ENCODE measurements at places on chromosomes 5 and 9.
A peak's percentile ranks its signal among the peaks of the same experiment; 100 is the strongest.

- no peak for DNase-seq
These were observed 81.8 kb downstream of the SEMA6A start for GRCh38 chr5:116492776-116493175.

DNA sequence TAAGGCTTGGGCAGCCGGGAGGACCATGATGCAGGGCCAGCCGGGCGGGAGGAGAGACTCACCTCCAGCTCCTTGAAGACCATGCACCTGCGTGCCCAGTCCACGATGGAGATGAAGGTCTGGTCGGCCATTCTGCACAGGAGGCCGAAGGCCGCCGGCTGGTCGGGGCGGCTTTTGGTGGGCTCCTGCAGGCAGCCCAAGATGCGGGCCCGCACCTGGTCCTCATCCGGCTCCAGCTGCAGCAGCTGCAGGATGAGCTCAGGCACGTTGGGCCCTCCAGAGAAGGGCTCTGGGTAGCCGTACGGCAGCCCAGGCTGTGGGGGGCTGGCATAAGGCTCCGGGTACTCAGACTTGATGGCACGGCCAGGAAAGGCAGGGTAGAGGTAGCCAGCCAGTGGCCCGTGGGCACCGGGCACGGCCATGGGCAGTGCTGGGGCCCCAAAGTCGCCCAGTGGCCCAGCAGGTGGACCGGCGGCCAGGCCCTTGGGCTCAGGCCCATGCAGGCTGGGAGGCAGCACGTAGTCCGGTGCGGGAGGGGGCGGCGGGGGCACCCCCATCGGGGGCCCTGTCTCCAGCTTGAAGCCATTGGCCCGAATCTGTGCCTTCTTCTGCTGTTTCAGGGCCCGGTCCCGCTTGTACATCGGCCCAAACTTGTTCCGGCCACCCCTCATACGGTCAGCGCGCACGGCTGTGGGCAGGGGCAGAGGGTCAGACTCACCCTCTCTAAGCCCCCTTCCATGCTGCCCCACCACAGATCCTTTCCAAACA is 7.0 kb downstream of the NR5A1 start:
- DNase-seq, result no peak

- no peak for DNase-seq
These were observed 63.4 kb downstream of the TAF11L14 start for GRCh38 chr5:17697671-17698070.

- DNase-seq, result no peak
These were observed 420.4 kb upstream of the POU5F2 start for GRCh38 chr5:94161801-94162200.

GRCh38 chr5:126043688-126044087 is 379.5 kb upstream of the GRAMD2B start:
- no peak for DNase-seq

DNA sequence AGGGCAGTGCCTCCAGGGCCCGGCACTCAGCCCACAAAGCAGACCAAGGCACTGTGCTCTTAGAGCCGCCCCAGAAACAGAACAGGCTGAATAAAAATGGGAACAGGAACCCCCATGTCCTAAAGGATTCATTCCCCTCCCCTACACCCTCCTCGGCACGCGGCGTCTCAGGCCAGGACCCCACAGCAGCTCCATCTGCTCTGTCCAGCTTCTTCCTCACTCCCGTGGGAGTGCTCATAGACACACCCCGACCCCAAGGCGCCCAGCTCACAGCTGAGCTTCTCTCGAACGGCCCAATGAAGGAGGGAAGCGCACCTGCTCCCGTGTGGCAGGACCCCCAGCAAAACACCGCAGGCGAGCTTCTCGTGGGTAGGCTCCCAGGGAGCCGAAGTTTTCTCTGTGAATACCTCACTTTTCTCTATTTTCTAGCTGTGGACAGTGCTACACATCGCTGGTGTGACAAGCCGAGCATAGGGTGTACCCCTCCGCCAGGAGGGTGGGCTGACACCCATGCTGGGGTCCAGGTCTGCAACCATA is 15.4 kb upstream of the QSOX2 start:
- DNase-seq, result no peak

- DNase-seq, result peak; percentile 30
These were observed 1.4 kb downstream of the PCDH1 start for GRCh38 chr5:141876628-141877355.

GRCh38 chr9:96344458-96345180 is 38.9 kb downstream of the SLC35D2 start:
- DNase-seq, result peak; percentile 54

All from NCI-H345 (cell line).